ENCODE measurements at places on chromosomes 2 and 18.
A peak's percentile ranks its signal among the peaks of the same experiment; 100 is the strongest.

- DNase-seq: no peak
These were observed 6.2 kb upstream of the EHD3 start for GRCh38 chr2:31227711-31228125.

DNA sequence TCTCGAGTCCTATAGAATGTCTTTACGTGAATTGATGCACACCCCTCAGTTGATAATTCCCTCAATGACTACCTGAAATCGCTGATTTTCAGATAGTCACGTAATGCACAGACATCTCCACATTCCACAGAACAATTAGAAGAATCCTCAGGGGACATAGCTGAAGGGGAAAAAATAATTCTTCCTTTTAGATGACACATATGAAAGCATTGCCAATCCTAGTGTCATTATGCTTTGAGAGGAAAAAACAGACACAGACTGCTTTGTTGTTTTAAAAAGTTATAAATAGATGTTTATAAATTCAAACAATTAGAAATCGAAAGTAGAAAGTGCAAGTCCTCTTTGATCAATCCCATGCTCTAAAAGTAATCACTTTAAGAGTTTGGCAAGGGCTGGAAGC is 100.6 kb upstream of the FN1 start:
- DNase-seq: peak; percentile 93

DNA sequence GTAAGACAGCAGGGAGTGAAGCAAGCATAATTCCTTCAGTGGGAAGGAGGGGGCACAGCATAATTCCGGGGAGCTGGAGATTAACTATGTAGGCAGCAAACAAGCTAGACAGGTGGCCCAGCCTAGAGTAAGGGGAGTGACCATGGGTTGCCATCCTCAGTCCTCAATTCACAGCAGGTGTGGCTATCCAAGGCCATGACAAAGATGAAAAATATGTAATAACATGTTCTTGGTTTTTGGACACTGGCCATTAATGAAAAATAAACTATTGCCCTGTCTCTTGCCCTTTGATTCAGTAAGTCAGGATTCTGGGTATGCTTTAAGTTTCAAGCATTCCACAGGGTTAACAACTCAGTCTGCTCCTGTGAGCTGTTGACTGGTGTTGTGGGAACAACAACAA is 65.0 kb downstream of the CYP1B1 start:
- no peak for DNase-seq

DNA sequence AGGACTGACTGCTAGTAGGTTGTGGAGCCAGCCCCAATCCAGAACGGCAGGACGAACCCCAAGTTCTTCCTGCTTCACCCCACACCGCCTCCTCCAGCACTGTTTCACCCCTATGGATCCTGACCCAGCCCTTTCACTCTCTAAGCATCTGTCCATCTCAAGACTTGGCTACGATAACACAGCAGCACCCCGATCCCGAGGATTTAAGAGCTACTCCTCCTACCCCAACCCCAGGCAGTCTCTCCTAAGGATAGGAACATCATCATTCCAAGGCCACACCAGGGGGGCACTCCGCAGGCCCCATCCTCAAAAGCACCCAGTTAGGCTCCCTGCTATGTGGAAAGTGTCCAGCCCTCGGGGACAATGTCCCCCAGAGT is 645 bp downstream of the KCTD18 start:
- DNase-seq: peak; percentile 9

DNA sequence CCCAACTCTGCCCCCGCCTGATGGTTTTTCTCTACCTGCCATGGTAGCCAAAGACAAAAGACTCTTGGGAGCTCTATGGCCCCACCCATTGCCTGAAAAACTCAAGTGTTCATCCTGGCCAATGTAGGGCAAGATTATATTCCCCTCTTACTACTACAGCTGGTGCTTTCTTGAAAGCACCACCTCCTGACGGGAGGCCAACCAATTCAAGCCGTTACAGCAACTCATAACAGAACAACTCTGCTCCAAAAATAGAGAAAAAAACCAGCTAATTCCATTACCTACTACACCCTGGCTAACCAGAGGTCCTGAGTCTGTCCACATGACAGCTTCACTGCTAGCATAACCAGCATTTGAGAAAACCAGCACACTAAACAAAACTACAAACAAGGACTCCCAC is 127.5 kb upstream of the GAREM1 start:
- DNase-seq: no peak

DNA sequence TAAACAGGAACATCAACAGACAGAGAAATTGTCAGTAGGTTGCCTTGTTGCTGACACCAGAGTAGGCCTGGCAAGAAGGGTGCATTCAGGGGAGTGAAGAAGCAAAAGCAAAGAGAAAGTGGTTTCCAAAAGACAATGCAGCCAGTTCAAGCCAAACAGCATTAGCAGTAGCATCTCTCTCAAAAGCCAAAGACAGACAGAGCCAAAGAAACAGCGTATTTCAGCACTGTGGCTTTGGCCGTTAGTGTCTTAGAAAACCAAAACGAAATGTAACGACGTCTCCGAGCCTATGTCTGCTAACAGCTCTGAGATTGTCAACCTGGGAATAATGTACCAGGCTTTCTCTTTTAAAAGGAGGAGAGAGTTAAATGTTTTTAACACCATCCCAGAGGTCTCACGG is 178.6 kb downstream of the NRP2 start:
- no peak for DNase-seq

DNA sequence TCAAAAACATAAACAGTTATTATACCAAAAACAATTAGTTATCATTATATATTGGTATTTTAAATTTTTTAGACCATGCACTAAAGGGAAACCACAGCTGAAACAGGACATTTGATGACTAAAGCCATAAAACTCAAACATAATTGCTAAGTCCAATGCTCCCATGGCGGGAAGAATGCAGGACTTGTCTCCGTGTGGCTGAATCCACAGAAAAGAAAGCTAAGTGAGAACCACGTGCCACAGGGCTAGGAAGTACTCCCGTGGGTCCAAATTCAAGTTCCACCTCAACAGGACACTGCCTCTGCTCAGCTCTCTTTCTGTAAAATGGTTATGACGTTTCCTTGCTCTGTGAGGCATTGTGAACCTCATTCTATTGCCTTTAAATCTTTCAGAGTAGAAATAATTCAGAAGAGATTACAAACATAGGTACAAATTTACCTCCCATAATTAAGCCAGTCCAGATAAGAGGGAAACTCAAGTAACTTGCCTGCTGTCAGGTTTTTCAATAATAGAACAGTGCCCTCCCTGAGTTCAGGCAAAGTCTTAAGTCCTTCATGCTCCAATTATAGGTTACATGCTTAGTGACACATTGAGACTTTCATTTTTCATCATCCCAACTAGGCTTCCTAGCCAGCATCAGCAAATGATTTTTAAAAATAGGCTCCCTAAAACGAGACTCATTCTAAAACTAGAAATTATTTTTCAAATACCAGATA is 36.7 kb downstream of the FTCDNL1 start:
- DNase-seq: peak; percentile 32

GRCh38 chr2:239188536-239188935 is 212.3 kb downstream of the HDAC4 start:
- no peak for DNase-seq

DNA sequence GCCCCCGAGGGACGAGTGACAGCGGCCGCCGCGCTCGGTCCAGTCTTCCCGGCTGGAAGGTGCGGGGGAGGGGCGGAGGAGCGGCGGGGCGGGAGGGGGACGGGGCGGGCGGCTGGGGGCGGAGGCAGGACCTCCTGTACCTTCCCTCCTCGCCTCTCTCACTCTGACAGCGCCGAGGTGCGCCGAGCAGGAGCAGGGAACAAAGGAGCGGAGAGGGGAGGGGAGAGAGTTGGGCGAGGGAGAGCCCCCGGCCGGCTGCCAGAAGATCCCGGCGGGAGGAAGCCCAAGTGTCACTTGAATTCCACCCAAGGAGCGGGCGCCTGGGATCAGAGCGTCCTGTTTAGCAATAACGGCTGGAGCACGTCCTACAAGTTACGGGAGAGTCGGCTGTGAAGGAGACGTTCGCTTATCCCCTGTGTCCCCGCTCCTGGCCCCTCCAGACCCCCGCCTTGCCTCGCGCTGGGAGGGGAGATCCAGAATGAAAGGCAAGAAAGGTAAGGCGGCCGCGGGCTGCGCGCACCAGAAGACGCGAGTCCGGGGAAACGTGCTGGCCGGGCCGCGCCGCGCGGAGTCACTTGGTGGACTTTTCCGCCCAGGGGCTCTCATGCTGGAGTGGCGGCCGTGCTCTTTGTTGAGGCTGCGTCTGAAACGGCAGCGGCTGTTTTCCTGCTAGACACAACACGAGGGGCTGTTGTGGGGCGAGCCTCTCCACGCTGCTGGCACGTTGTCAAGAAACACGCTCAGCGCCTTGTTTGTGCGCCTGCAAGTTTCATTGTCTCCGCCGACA is at the start of gene TGIF1:
Gene TGIF1, plus strand, starts transcription at position 161 of the 787 bp plus-strand sequence. Its CDS starts 318 bp downstream, at position 479.
- peak; percentile 85 for DNase-seq

DNA sequence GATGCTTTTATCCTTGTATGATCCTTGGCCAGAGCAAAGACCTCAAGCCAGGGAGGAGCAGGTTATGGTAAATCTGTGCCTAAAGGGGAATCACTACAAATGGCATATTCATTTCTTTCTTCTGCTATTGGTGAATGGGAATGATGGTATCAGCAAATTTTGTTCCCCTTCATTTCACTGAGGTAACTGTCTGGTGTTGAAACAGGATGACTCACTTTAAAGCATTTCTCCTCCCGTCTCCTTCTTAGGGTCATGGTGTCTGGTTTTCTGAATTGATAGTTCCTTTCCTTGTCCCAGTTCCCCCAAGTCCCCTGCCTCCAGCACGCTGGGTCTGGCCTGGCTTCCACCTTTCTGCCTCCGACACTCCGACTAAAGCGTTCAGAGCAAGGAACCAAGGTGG is 109.2 kb downstream of the MREG start:
- DNase-seq: peak; percentile 75

DNA sequence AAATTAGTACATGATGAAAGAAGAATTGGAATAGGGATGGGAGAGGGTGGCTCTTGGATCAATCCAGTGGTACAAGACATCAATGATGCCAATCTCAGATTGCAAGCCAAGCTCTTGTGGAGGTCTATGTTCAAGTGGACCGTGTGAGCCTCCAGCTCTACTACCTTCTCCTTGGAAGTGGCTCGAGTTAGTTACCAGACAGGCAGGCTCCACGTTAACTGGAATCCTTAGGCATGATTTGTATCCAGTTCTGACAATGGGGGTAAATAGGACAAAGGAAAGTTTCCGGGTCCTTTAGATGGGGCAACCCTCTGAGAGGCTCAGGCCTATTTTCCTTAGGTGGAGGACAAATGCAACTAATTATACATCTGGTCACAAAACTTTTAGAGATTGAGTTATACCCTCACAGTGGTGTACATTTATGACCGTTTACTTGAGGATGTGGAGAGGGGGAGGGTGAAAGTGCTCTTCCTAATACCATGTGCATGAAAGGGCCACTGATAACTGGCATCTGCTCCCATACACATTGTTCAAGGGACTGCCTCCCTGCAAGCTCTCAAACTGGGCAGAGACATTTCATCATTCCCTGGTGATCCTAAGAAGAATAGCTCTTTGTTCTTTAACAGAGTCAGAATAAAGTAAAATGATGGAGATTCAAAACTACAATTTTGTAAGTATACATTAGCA is 180.2 kb downstream of the SOCS6 start:
- no peak for DNase-seq

- DNase-seq: no peak
These were observed 49.1 kb upstream of the CPO start for GRCh38 chr2:206890179-206890578.

DNA sequence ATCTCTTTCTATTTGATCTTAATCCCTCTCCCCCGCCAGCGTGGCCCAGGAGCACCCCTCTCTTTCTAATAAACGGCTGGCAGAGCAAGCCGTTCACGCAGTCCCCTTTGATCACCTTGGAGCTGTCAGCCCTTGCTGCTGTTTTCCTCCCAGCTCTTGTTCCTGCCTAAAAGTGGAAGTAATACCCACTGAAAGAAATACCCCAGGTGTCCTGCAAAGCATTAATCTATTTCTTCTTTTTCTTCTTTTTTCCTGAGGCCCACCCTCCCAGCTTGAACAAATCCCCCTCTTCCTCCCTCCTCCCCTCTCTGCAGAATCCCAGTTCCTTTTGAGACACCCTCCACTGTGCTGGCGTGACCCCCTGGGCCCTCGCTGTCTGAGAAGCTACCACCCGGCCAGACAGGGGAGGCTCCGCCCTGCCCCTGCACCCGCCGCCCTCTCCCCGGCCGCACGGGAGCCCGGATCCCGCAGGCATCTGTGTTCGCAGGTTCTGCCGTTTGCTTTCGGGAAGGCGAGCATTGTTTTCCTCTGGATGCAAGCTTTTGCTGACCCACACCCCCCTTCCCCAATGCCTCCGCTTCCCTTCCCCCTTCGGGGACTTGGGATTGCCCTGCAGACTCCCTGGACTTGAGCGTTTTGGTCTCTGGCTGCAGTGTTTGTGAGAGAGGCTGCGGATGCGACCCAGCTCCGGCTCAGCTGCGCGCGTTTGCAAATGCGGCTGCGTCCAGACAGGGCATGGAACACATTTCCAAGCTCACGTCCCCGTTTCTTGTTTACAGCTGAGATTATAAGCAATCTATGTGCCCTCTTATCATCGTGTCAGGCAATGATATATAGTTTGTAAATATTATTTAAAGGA is 631.5 kb downstream of the NYAP2 start:
- peak; percentile 70 for DNase-seq

DNA sequence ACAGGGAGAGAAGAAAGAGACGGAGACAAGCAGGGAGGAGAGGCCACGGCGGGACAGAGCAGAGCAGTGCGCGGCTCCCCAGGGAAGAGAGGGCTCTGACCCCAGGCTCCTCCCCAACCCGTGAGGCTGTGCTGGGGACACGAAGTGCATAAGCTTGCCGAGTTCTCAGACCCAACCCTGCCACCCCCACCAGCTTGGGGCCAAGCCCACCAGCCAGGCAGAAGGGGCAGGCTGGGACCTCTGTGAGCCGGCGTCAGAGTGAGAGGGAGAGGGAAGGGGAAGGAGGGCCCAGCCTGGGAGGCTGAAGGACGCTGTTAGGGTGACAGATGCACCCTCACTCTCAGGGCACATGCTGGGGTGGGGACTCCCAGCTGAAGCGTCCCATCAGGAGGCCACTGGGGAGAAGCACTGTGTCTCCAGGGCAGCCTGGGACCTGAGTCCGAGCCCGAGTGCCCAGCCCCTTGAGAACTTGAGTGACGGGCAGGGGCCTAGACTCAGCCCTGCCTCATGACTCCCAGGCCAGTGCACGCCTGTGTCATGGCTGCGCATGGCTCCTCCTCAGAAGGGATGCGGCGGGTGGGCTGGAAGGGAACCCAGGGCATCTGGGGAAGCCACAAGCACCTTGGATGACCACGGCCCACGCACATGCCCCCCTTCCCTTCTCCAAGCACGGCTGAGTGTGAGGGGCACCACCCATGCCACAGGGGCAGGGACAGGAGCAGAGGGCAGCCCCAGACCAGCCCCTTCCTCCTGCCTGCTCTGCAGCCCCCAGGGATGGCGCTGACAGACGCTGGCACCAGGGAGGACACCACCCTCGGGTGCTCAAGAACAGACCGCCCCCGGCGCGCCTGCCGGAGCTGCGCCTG is 31.0 kb downstream of the MTERF4 start:
- DNase-seq: no peak

DNA sequence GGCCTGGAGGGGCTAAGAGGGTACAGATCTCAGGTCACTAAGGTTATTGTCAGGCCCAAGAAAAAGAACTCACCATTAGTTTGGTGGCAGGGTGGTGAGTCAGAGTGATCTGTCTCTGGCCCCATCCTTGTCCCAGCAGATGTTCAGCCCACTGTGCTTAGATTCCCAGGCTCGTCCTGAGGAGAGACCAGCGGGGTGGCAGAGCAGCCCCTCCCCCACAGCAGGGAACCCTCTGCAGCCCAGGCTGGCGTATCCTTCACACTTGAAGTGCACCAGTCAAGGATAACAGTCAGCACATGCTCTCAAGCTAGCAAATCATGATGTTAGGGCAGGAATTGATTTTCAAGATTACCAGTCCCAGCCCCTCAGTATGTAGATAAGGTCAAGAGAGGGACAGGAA is 43.1 kb downstream of the TMEM185B start:
- no peak for DNase-seq

- no peak for DNase-seq
These were observed 358.9 kb downstream of the TNS1 start for GRCh38 chr2:217643789-217644301.
